ENCODE measurements at places on chromosomes 6 and 20.

GRCh38 chr20:57261457-57262251 is 4.8 kb downstream of the BMP7 start:
- DNase-seq, result no peak

GRCh38 chr6:151095538-151096254 is 144.1 kb upstream of the AKAP12 start:
- DNase-seq, result no peak

DNA sequence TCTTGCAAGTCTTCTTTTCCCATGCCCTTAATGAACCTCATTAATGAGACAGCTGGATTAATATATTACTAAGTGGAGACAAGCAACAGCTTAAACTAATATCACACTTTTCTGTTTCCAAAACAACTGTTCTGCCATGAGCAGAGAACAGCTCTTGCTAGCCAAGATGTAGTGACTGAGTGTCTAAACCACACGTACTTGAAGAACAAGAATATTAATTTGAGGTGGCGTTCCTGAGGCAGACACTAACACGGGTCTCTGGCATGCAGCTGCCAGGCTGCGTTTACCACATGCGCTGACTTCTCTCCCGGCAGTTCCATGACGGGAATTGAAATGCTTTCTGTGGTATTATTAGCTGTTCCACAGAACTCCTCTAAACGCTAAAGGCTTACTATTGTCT is 80.6 kb downstream of the FNDC1 start:
- no peak for DNase-seq

DNA sequence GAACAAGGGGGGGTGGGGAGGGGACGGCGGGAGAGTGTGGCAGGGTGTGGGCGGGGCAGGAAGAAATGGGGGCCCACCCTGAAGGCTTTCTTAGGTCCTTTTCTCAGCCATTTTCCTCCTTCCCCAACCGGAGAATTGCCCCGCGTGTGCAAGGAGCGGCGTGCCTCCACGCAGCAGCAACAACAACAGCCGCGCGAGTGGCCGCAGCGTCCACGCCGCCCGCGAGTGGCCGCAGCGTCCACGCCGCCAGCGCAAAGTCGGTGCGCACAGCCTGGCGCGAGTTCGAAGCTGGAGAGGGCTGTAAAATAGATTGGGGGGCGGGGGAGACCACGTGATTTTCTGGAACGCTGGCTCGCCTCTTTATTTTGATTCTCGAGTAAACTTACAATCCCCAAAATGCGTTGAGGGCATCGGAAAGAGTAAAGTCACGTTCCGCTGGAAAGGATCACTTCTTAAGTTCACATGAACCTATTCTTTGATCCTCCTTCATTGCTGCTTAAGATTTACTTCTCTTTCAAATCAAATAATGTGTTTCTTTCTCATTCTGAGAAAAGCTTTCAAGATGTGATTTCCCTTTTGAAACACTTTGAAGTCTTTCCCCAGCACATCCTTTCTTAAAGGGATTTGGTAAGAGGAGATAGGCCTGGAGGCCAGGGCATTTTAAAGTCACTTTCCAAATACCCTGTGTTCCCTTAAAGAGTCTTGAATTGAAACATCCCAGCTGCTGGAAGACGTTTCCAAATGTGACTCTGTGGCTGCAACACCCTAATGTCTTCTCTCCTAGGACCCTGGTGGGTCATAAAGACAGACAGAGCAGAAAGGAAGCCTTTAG is 66.7 kb upstream of the ZNF217 start:
- DNase-seq, result no peak

DNA sequence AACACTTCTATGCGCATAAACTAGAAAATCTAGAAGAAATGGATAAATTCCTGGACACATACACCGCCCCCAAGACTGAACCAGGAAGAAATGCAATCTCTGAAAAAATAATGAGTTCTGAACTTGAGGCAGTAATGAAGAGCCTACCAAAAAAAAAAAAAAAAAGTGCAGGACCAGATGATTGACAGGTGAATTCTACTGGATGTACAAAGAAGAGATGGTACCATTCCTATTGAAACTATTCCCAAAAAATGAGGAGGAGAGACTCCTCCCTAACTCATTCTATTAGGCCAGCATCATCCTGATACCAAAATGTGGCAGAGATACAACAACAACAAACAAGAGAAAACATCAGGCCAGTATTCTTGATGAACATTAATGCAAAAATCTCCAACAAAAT is 22.7 kb downstream of the HLA-C start:
- no peak for DNase-seq

GRCh38 chr20:15265581-15266309 is 928.3 kb upstream of the FLRT3 start:
- DNase-seq, result peak; percentile 17

DNA sequence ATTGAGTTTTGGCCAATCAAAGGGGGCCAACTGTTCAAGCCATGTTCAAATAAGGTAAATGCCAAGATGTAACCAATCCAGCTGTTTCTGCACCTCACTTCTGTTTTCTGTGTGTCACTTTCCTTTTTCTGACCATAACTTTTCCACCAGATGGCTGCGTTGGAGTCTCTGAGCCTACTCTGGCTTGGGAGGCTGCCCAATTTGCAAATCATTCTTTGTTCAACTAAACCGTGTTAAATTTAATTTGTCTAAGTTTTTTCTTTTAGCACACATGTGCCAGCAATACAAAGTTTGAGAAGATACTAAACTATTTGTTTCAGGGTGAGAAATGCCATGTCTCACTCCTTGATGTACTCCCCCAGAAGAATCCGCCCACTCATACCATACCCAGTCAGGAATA is 52.1 kb downstream of the IYD start:
- no peak for DNase-seq

DNA sequence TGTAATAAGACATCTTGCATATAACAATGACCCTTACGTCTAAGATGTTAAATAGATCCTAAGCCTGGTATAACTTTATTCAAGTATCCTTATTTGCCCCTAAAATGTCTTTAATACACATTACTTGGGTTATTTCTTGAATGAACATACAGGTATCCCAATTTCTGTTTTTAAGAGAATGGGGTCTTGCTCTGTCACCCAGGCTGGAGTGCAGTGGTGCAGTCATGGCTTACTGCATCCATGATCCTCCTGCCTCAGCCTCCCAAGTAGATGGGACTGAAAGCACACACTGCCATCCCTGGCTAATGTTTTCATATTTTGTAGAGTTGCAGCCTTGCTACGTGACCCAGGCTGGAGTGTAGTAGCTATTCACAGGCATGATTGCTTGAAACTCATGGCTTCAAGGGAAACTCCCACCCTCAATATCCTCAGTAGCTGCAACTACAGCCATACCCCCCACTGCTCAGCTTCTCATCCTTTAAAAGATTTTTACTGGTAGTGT is 10.4 kb upstream of the ZNFX1 start:
- DNase-seq, result no peak

- no peak for DNase-seq
These were observed 13.5 kb downstream of the TBC1D7 start for GRCh38 chr6:13314806-13315205.

DNA sequence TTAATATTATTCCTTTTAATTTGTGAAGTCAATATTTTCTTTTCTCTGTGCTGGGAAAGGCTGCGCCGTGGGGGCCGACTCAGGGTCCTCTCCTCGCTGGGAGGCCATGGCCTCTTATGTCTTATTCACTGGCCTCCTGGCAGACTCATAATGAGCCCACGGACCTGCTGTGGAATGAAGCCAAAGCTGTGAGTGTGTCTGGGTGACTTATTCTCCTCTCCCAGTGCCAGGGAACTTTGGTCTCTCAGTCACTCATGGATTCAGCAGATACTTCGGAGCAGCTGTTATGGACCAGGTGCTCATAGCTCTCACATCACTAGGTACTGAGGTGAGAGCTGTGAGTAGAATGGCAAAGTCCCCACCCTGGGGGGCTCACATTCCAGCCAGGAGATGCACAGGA is 297.6 kb downstream of the CDH26 start:
- no peak for DNase-seq

DNA sequence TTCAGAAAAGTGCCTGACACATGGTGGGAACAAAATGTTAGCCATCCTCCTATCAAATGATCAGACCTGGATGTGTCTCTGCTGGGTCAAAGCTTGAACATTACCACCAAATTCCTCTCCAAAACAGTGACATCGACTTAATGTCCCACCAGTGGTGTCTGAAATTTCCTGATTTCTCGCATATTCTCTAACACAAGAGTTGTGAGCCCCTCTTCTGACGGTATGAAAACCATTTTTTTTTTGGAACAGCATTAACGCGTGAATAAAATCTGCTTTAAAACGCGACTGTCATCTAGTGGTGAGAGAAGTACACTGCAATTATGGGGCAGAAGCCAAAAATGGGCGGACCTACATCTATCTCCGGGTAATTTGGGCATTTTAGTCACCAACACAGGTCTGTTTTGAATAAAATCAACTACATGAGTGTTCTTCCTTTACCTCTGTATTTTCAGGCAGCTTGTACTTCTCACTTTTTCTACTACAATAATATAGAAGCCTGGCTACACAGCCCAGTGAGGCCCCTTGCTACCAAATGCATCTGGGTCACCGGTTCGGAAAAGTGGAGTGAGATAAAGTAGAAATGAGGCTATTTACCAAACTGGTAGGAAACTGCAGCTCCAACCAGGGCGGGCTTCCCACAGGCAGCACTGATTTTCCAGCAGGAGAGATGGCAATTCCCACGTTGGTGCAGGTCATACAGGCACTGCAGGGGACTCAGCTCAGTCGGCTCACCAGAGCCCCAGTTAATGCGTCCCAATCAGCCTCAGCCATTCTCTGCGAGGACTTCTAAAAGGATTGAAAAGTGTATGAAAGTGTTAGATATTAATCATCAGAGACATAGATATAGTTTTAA is 27.4 kb downstream of the MGME1 start:
- DNase-seq, result peak; percentile 70

DNA sequence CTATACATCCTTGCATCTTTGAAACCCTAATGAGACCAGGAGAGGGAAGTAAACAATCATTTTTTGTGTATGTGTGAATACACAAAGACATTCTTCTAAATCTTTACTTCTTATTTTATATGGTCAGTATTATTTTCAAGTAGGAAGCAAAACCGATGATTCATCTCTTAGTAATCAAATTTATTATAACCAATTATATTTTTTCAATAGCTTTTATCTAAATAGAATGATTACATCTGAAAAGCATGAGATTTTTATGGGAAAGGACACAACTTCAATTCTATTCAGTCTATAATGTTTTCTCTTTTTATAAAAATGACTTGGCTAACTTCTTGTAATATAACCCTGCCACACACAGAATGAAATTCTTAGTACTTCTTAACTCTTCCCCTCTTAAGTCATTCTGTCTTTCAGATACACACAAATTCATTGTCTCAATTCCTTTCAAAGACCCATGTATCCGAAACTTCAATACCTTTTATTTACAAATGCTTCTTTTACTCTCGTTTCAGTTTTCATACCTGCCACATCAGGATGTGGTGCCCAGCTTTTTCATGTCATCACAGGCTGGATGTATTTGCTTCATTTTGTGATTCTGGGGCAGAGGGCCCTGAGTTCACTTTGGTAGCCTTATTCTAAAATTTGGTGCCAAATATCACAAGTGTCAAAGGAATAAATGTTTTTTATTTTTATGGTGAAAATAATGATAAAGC is 227.0 kb downstream of the PHF3 start:
- DNase-seq, result no peak

GRCh38 chr6:28643017-28643740 is 117.5 kb downstream of the GPX5 start:
- peak; percentile 79 for DNase-seq

DNA sequence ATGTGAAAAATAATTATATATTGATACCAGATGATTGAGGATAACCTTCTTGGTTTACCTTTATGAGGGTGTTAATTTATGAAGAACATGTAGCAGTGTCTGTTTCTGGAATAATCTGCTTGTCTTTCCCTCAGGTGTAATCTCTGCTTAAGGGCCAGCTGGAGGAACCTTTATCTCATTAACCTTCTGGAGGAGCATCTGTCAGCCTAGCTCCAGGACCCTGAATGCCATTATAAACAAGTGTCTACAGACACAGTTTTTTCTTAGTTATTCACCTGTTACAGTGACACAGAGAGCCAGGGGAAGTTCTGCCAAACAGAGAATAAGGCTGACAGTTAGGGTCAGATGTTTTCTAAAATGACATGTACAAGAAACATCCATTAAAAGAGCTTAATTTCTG is at the start of gene IMPG1:
Gene IMPG1, minus strand, starts transcription at position 101 of the 400 bp plus-strand sequence. CDS start 174 bp downstream, outside the sequence.
- DNase-seq, result no peak

DNA sequence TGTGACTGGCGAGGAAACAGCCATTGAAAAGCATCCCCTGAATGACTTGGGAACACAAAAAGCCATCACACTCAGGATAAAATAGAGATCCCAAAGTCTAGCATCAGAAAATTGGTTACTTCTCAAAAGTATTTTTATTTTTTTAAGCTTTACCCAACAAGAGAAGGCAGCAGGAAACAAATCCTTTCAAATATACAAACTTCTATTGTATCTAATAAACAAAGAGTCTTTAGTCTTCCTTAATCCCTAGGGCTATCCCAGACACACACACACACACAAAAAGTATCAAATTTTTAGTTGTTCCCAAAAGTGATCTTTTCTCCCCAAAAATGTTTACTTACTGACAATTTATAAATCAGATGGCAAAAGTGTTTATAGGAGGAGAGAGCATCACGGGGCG is 33.2 kb upstream of the MARCKS start:
- no peak for DNase-seq

DNA sequence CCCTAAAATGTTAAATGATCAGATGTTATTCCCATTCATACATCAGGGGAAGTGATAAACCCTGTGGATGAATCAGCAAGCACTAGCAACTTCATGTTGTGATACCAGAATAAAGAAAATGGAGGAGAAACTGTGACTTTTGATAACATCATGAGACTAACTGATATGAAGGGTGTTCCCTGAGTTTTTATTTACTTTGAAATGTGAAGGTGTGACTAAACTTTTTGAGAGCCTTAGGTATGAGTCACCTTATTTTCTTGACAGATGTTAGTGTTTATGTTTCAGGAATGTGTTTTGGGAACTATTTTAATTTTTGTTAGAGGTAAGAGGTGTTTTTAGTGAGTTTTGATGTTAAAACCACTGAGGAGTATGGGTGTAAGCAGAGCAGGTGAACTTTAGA is 4.4 kb downstream of the PARD6B start:
- DNase-seq, result peak; percentile 78

GRCh38 chr6:38191418-38191817 is 371.9 kb downstream of the ZFAND3 start:
- DNase-seq, result no peak

- peak; percentile 51 for DNase-seq
These were observed 837.6 kb downstream of the MAFB start for GRCh38 chr20:39851459-39851858.

- DNase-seq, result peak; percentile 52
These were observed 73.7 kb downstream of the SMLR1 start for GRCh38 chr6:130900913-130901312.

DNA sequence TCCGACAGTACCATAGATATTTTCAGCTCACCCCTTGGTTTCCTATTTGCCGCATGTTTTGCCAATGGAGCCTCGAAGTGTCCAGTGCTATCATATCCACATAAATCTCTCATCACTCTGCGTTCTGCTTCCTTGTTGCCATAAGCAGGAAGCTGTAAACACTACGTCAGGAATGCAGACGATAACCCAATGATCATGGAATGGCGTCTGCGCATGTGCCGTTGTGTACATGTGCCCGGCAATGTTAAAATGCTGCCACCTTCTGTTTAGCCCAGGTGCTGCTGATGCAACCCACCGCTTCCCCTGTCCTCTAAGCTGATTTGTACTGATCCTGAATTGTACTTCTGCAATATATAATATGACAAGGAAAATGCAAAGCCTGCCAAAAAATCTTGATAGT is 607.5 kb downstream of the HDGFL1 start:
- DNase-seq, result no peak

All from epithelial cell of esophagus (primary cell).